ENCODE measurements at places on chromosomes 7 and 10. TPM values are rescaled to one million over a fixed set of nuclear protein-coding genes. Genes with fewer than 3 reads are reported as not detected.

Gene GIMAP2
- 14.4 TPM for total RNA-seq

Gene CYP3A7
- total RNA-seq: not detected

Gene PRRT4
- total RNA-seq: 0.79 TPM

Gene CPA5
- not detected for total RNA-seq

Gene MYL10
- not detected for total RNA-seq

GRCh38 chr7:43583424-43584194 lies 701 bp downstream of the STK17A start:
- peak; percentile 37 for ATAC-seq

DNA sequence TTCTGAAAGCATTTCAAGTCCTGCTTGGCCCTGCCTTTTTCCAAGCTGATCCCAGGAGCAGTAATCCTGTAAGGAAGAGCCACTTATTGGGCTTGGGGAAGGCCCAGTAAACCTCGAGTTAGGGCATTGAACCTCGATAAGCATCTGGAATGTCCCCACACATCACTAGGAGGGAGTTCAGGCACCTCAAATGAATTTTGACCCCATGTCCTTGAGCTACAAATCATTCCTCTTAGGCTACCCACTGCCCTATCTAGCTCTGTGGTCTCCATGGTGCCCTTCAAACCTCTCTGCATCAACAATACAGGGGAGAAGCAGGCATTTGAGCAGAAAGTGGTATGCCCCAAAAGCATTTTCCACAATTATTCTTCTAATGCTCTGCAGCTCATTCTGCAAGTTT lies 33.7 kb downstream of the ZNF503 start:
- no peak for ATAC-seq

DNA sequence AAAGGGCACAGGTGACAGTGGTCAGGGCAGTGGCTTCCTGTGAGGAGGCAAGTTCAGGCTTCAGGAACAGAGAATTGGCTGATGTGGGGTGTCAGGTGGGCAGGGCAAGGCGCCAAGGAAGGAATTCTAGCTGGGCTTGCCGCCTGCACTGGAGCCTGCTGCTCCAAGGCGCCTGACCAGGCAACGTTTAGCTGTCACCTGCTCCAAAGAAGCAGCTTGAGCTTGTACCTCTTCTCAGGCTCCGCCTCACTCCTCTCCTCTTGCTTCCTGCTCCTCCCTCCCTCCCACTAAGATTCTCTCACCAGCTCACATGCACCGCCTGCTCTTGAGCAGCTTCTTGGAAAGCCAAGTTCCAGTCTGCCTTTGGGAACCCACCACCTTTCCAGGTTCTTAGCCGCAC lies 187.4 kb upstream of the GRB10 start:
- no peak for ATAC-seq

DNA sequence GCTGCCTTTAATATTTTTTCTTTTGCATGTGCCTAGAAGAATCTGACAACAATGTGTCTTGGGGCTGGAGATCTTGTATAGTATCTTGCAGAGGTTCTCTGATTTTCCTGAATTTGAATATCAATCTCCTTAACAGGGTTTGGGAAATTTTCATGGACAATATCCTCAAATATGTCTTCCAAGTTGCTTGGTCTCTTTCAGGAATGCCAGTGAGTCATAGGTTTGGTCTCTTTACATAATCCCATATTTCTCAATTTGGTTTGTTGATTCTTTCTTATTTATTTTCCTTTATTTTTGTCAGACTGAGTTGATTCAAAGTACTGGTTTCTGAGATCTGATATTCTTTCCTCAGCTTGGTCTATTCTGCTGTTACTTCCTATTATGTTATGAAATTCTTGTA lies 208.7 kb upstream of the GLI3 start:
- no peak for ATAC-seq

DNA sequence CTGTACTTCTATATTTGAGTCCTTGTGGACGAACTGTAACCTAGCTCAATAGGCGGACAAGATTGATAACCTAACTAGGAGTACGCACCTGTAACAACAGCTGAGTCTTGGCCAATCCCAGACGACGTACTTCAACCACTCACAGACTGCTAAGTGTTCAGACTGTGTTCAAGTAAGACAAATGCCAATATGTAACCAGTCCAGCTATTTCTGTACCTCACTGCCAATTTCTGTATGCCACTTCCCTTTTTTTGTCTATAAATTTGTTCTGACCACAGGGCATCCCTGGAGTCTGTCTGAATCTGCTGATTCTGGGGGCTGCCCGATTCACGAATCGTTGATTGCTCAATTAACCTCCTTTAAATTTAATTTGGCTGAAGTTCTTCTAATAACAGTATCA lies 32.2 kb downstream of the HACD1 start:
- no peak for ATAC-seq

DNA sequence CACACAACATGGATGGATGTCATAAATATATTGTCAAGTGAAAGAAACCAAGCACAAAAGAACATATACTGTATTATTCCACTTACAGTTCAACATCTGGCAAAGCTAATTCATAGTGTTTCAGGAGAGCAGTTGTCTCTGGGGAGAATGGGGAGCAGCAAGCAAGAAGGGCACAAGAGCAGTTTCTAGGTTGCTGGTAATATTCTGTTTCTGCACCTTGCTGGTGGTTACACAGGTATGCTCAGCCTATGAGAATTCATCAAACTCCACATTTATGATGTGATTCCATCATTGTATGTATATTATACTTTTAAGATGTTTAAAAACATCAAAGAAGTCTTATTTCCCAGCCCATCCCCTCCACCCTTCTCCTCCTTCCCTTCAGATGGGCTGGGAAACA lies 18.1 kb upstream of the PALS2 start:
- ATAC-seq: no peak

GRCh38 chr10:86255405-86256251 lies 111.0 kb downstream of the GRID1 start:
- no peak for ATAC-seq

DNA sequence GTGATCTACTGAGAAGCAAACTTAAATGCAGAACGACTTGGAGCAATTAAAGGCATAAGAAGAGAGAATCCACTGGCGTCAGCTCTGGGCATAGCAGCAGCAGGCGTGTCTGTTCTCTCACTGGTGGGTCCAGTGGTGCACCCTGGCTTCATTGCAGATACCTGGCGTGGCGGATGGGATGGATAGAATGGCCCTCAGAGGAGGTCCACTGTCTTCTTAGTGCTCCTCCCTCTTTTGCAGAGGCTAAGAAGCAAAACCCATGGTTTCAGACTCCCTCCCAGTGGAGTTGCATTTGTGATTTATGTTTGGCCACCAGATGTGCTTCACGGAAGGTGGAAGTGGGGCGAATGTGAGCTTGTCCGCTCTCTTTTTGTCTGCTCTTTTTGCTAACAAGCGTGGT lies 28.4 kb upstream of the PRKAG2 start:
- no peak for ATAC-seq

DNA sequence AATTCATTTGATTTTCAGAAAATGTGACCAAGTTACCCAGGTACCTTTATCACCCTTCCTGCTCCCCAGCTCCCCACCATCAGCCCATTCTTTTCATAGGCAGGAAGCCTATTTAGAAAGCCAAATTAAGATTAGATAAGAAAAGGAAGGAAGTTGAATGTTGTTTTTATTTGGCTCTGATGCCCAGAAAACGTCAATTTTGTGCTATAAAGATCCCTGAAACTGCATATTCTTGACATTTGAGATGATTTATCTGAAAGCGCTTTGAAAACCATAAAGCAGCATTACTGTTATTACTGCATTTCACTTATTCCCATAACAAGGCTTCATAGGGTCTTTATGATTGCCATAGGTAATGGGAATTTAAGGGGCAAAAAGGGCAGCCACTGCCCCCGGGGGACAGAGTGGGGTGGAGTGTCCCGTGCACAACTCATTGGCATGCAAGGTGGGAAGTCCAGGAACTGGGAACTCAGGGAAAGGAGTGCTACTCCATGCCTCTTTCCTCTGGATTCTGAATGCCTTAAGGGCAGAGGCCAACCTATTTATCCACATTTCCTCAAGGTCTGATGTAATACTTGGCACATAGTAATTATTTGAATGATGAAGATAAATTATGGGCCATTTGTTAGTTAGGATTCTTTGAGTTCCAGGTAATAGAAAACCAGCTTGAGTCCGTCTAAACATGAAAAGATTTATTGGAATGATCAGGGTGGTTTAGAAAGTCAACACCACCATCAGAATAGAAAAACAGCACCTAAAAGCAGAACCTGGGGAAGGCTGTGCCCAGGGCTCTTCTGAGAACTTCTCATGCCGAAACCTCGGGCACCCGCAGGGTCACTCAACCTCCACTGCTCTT lies 100.6 kb upstream of the ELMO1 start:
- no peak for ATAC-seq

GRCh38 chr7:82593780-82594179 lies 150.2 kb upstream of the CACNA2D1 start:
- ATAC-seq: no peak

GRCh38 chr7:91922857-91923256 lies 17.8 kb upstream of the AKAP9 start:
- ATAC-seq: no peak

DNA sequence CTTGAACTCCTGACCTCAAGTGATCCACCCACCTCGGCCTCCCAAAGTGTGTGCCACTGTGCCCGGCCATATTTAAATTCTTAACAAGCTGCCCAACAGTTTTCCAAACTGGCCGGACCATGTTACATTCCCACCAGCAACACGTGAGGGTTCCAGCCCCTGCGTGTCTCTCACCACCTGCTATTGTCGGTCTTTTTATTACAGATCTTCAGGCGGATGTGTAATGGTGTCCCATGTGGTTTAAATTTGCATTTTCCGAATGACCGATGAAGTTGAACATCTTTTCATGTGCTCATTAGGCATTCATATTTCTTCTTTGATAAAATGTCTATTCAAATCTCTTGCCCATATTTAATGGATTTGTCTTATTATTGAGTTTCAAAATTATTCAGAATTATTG lies 11.5 kb downstream of the ELFN1 start:
- no peak for ATAC-seq

GRCh38 chr7:132202541-132202940 lies 373.7 kb downstream of the PLXNA4 start:
- ATAC-seq: no peak

DNA sequence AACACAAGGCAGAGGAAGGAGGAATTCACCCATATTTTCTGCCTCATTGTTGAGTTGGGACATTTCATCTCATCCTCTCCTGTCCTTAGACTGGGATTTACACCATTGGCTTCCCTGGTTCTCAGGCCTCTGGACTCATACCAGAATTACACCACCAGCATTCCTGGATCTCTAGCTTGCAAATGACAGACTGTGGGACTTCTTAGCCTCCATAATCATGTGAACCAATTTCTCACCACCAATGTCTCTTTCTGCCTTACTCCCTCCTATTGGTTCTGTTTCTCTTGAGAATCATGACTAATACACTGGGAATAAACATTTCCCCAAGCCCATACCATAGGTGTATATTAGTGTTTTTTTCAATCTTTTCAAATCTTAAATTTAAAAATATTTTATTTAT lies 2.9 kb upstream of the ZNF33A start:
- no peak for ATAC-seq

DNA sequence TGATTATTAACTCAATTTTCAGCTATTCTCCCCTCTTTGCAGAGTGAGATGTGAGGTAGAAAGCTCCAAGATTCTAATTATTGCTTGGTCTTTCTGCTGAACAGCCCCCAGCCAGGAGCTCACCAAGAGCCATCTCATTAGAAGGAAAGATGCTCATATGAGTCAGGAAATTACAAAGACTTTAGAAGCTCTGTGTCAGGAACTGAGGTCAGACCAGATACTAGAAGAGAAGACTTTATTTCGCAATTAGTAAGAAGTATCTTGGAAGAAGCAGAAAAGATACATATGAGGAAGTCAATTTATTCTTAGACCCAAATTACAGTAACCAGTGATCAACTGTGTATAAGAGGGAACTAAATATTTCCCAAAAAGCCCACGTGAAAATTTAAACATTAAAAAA lies 626.9 kb downstream of the ZWINT start:
- no peak for ATAC-seq

DNA sequence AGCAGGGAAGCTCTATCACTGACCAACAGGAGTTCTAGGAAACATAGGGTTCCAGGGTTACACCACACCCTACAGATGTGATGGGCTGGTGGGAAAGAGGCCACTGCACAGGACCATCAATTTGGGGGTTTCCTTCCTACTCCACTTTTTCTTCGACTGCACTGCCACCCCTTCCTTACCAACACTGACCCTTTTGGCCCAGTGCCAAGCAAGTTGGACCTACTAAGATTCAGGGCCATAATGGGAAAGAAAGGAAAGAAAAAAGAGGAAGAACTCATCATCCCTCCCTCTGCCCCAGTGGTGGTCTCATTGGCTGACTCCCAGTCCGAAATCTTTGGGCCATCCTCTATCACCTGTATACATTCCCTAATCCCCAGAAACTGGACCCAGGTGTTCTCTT lies 6.1 kb upstream of the PLEKHS1 start:
- no peak for ATAC-seq

GRCh38 chr10:86969421-86970041 lies 1.2 kb downstream of the ADIRF start:
- no peak for ATAC-seq

DNA sequence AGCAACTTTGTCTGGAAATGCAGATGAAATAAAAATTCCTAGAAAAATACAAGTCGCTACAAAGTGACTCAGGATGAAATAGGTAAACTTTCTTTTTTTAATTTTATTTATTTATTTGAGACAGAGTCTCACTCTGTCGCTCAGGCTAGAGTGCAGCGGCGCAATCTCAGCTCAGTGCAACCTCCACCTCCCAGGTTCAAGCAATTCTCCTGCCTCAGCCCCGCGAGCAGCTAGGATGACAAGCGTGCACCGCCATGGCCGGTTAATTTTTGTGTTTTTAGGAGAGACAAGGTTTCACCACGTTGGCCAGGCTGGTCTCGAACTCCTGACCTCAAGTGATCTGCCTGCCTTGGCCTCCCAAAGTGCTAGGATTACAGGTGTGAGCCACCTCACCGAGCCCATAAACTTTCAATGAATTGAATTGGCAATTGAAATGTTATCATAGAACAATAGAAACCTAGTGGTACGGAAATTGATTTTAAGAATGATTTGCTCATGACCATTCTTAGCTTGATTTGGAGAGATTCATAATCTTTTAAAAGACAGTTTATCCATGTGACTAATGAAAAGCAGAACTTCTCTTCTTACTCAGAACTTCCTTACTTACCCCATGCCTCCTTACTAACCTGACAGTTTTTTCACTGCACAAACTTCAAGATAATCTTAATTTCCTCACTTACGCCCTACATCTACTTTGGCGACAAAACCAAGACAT lies 161.7 kb downstream of the FAM107B start:
- ATAC-seq: no peak

DNA sequence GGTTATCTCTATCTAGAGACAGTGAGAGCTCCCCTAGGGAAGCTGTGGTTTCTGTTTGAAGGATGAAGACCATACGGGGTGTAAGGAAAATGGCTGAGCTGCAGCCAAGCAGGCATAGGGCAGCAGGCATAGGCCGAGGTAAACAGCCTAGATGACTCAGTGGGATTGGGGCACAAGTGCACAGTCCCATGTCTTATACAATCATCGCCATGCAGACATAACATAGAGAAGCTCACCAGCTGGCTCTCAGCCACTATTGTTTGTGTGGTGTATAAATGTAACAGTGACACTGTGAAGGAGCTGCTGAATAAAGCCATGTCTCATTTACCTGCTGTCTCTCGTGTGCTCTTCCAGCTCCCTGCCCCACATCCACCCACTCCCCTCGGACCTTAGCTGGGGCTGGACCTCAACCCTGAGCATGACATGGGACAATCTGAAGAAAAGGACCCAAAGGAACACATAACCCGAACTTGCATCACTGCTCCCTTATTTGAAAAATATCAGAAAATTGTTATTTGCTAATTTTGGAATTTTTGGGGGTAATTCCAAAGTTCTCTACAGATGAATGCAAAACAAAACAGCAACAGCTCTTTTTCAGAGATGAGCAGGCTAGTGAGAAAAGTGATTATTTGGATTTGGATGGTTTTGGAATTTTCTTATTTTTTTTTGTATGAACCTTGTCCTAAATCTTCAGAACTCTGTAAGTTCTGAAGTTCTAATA lies 582.7 kb downstream of the REEP3 start:
- no peak for ATAC-seq

All from gastroesophageal sphincter (tissue), 4 donors.